ENCODE measurements at places on chromosomes 5 and 9.

- no peak for DNase-seq
Observed at GRCh38 chr5:117691081-117691870, 1116.7 kb upstream of the SEMA6A start.

DNA sequence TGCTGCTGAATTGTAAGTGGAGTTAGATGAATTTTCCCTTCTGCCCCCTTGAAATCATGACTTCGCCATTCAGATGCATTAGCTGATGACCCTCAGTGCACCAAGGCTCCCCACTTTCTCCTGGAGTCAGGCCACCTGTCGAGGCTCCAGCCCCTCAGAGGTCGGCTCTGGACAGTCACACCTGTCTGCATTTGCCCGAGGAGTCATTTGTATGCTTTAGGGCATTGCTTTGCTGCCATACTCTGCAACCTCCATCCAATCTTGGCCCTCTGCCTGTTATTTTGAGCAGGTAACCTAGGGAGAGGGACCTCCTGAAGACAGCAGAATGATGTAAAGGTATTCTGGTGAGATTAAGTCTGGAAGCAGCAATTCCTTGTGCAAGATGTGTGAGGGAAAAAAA lies 144.8 kb downstream of the MACROH2A1 start:
- no peak for DNase-seq

GRCh38 chr5:81971111-81971711 lies 612 bp upstream of the ATG10 start:
- no peak for DNase-seq

DNA sequence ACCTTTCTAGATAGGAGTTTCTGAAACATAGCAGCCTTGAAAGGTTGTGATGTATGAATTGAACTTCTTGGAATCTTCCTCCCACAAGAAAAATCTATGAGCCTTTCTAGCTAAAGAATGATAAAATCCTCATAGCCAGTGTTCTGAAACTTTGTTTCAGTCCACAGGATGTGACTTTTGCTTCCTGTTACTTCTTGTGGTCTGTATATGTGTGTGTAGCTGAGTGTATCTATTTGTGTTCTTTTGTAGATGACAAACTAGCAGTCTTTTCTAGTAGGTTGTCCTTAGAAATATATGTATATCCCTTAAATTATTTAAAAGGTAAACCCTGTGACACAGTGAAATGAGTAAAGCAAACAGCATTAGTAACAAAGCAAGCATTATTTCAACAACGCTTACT lies 188.8 kb downstream of the MRPS30 start:
- no peak for DNase-seq

- no peak for DNase-seq
Observed at GRCh38 chr9:77872177-77872576, 159.4 kb downstream of the GNAQ start.

DNA sequence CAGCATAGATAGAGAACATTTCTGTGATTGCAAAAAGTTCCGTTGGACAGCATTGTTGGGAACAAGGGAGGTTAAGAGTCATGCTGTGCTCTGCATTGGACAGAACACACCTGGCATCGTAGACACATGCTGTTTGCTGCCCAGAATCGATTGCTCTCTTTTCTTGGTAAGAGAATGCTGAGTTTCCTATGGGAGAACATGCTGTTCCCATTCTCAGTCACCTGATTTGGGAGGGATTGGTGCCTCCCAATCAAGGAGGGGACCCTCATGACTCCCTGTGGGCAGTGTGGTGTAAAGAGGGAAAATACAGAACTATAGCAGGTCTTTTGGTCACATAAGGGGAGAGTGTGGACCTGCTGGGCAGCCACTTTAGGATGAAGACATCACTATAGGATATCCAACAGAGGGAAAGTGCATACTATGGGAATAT lies 555.4 kb upstream of the CLINT1 start:
- DNase-seq = no peak

DNA sequence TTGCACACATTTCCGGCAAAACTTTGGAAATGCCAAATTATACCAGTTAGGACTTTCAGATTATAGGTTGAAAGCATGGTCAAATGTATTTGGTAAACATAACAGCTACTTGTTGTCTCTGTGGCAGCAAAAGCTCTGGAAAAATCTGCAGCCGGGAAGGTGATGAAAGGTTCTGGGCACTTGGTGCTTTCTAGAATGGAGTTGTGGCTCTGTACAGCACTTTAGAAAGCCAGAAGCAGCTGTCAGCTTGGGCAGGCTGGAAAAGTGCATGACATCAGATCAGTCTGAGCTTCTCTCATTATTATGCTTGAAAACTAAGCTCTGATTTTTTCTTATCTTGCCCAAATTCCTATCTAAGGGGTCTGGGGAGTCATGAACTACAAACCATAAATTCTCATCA lies 118.6 kb upstream of the MAST4 start:
- no peak for DNase-seq

GRCh38 chr5:153784277-153784676 lies 254.4 kb downstream of the FAM114A2 start:
- DNase-seq = no peak

DNA sequence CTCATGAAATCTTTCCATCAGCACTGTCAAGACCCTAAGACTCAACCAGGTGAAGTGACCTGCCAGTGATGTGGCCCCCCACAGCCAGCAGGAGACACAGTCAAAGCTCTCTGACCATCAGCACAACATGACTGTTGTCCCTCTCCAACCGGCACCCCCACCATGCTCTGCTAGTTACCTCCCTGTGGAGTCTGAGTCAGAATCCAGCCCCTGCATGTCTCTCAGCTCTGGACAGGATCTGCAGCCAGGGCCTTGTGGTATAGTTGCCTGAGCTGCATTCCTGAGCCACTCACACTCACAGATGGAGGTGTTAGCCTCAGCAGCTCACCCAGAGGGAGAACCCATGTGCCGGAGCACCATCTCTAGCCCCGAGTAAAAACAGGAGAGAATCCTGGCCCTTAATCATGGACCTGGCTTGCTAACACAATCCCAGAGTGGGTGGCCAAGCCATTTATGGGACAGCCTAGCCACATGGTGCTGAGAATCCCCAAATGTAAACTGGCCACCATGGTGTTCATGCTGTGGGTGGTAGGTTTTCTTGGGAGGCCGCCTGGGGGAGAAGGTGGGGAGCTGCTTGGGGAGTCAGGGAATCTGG lies 237.8 kb downstream of the PAPPA start:
- DNase-seq = peak; percentile 38

DNA sequence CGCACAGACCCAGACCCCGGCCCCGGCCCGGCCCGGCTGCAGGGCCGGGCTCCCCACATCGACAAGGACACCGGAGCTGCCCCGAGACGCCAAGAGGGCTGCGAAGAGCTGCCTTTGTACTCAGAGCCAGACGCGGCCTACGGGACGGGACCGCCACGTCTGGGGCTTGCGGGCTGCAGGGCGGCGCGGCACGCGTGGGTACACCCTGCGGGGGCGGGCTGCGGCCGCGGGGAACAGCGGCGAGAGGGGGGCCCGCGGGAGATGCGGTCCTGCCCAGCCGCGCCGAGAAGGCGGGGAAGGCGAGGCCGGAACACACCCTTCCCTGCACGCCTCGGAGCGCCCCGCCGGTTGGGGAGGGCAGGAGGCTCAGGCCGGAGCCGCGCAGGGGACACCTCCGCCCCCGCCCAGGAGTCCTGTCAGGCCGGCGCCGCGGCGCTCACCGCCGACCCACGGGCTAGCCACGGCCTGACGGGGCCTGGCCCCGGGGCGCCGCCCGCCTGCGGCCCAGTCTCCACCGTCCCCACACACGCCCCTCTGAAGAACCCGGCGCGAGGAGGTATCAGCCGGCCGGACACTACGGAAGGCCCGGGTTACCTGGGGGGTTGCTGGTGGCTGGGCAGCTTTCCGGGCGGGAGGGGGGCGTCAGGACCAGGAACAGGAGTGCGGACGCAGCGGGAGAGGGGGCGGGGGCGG lies 478 bp downstream of the RAB14 start:
- DNase-seq = no peak

- DNase-seq = no peak
Observed at GRCh38 chr5:135218486-135218755, 180.6 kb downstream of the MACROH2A1 start.

All from stromal cell of bone marrow (primary cell).